Fibroblast of the aortic adventitia (primary cell): ENCODE measurements at places on chromosomes 11 and 22.

DNA sequence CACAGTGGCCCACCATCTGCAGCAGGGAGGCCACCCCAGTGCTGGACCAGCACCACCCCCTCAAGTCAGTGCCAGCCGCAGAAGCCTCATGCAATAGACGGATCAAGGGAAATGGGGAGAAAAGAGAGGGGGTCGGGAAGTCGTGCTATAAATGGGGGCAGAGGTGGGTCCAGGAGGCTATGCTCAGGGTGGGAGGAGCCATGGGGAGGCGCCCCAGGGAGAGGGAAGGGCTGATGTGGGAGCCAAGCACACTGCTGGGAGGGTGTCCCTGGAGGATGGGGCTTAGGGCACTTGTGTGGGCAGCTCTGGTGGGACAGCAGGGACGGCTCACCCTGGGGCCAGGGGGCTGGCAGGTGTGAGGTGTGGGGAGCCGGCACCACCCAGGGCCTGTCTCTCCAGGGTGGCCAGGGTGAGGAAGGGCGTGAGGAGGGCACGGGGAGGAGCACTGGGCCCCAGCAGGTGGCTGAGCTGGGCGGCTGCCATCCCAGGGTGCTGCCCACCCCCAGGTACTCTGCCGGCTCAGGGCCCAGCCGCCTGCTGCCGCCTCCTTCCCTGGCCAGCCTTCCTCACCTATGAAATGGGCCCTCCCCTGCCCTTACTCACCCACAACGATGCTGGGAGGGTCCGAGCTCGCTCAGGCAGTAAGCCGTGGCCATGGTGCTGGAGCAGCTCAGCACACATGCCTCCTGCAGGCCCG is 18.0 kb downstream of the PHLDA2 start:
- DNase-seq: no peak

DNA sequence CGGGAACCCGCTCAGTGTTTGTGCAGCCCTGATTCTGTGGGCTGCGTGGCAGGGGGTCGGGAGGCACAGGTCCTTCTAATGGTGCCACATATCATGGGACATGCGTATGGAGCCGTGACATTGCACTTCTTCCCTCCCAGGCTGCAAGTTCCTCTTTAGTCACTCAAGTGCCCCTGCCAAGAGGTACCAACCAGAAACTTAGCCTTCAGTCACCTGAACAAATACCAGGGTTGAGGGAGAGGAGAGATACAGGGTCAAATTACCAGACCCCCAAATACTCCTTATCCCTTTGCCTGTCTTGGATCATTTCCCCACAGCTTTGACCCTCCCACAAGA is 209.1 kb downstream of the BUD13 start:
- no peak for DNase-seq

DNA sequence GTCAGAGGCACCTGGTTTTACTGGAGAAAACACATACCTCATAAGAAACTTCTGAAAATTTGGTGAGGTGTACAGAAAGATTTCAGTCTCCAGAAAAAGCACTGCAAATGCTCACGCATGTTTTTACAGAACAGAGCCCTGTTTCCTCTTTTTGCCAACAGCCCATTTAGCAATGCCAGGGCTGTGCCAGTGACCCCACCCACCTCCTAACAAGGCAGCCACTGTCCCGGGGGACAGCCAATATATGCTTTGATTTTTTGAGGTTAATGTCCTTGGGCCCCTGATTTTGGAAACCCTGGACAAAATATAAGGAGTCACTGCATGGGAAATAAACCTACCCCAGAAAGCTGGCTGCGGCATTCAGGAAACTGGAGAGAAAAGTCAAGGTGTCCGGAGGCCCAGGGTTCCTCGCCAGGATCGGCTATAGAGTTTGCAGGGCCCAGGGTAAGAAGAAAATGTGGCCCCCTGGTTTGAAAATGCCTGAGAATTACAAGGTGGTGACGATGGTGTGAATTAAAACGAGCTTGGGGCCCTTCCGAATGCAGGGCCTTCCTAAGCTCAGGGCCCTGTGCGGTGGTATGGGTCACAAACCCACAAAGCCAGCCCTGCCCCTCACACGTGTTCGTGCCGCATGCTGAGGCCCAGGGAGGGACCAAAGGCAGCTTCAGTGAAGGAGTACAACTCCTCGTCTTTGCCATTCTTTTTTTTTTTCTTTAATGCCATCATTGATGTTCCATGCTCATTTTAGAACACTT is 71.1 kb upstream of the WNT7B start:
- DNase-seq: no peak

GRCh38 chr11:36162883-36163434 is 126.3 kb downstream of the COMMD9 start:
- peak; percentile 62 for DNase-seq

GRCh38 chr11:63534895-63535461 is 1.6 kb upstream of the PLAAT4 start:
- DNase-seq: no peak

- DNase-seq: no peak
Measured at GRCh38 chr11:65129649-65130441, 4.5 kb downstream of the SYVN1 start.
